ENCODE measurements at places on chromosomes 1 and 21.

- DNase-seq = no peak
Measured at GRCh38 chr1:180215856-180216625, 14.0 kb upstream of the LHX4 start.

DNA sequence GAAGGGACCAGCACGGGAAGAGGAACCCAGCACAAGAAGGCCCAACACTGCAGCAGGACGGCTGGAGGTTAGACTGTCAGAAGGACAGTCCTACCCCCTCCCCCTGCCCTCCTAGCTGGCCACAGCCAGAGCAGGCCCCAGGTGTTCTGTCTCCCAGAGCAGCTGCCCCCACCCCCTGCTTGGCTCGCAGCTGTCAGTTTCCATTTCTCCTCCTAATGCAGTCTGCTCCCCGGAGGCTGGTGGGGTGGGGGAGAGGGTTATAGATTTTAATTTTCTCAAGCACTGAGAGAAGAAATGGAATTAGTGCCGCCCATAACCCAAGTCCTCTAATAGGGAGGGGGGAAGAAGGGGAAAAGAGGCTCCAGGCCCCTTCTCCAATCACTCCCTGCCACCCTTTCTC lies 13.0 kb upstream of the PEAR1 start:
- DNase-seq = no peak

GRCh38 chr1:67005068-67005467 lies 48.9 kb downstream of the SLC35D1 start:
- no peak for DNase-seq

DNA sequence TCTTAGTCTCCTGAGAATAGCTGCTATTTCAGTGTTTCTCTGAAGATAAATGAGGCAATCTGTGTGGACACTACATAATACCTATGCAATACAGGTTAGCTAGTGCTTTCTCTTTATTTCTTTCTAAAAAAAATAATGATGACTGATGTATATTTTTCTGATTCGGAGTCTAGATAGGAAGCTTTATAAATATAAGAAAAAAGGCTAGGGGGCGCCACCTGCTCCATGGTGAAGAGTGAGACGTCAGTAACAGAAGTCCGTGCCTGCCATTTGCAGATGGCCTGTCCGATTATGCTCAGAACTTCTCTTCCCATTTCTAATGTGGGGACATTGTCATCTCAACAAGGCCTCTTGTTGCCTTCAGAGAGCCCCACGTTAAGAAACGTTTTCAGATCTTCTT lies 26.4 kb downstream of the QSOX1 start:
- no peak for DNase-seq

- DNase-seq = no peak
Measured at GRCh38 chr21:39555911-39556590, 56.7 kb upstream of the B3GALT5 start.

DNA sequence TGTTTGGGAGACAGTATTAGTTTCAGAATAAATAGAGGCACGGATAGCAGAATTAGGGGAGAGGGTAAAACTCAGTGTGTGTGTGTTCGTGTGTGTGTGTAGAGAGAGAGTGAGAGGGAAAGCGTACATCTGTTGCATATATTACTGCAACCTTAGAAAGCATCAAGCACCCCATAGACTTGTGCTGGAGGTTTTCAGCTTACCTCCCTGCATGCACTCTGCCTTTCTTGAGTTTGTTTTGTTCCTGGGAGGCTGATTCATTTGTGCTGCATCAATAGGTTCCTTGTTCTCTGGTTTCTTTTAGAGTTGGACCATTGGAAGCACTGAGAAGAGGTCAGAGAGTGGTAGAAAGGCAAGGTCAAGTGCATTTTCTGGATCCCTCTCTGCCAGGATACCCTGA lies 104.4 kb upstream of the KCNK1 start:
- no peak for DNase-seq

- DNase-seq = no peak
Measured at GRCh38 chr1:240508950-240509349, 103.0 kb downstream of the GREM2 start.

DNA sequence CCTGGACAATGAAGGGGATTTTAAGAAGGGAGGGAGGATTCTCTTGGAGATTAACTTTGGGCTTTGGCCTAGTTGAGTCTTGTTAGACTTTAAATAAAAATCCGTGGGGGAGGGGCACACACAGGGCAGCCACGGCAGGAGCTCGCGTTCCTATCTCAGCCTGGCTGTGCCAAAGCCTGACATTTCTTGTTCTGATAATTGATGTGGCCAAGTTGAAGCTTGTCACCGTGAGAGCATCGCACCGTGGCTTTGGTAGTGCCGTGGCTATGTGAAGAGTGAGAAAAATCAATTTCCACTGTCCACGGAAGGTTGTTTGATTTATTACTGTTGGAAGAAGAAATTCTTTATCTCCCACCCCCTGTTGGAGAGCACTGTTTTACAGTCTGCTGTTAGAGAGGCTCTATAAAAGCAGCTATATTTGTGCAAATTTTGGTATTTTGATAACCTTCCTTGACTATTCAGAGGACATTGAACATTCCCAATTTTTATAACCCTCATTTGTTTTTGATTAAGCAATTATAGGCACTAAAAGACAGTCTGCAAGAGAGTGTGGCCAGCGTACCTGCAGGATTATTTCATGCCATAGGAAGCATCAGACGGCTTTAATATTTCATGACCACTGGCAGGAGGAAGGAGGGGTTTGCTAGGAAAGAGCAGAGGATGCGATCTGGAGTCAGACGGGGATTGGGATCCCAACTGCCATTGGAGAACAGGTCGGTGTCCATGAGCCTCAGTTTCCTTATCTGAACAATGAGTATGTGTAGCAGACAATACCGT lies 160.7 kb downstream of the KAZN start:
- no peak for DNase-seq

DNA sequence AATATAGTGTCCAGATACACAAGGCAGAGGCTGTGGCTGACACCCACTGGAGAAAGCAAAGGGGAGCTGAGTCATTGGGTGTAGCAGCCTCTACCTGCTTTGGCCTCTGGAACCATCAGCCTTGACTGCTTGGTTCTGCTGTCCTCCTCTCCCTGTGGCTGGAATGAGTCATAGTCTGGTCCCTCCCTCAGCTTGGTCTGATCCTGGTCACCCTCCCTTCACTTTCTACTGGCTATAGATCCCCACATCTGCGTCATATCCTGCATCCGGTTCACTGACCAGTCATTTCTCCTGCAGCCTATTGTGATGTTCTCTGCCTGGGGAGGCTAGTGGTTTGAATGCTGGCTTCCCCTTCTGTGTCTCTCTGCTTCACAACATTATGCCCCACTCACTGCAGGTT lies 372.8 kb upstream of the DAB1 start:
- DNase-seq = no peak

- no peak for DNase-seq
Measured at GRCh38 chr1:77057994-77058585, 161.1 kb downstream of the PIGK start.

DNA sequence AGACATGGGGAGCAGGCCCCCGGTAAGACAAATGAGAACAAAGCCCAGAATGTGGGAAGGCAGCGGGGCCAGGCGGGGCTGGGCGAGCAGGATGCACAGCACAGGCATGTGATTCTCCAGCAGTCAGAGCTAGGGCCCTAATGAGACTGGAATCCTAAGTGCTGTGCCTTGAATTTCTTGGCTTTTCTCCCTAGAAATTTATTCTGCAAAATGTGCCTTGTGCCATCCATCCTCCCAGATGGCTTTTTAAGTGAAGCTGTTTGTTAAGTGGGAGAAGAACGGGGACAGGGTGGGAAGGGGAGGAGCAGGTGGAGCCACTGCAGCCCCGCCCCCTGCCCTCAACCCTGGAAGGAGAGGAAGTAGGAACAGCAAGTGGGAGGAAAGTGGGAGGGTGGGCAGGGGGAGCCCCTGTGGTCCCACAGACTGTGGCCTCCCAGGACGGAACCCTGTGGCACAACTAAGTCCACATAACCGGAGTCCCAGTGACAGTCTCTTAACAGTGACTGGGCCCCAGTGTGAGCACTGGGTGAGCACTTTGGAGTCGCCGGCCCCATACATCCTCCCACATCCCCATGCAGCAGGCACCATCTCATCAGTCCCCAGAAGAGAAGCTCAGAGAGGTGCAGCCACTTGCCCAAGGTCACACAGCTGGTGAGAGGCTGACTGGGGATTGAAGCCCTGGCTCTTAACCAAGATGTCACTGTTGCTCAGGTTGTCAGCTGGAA lies 216.9 kb downstream of the MATN1 start:
- DNase-seq = no peak

- no peak for DNase-seq
Measured at GRCh38 chr1:223853275-223853674, 7.5 kb upstream of the TP53BP2 start.

DNA sequence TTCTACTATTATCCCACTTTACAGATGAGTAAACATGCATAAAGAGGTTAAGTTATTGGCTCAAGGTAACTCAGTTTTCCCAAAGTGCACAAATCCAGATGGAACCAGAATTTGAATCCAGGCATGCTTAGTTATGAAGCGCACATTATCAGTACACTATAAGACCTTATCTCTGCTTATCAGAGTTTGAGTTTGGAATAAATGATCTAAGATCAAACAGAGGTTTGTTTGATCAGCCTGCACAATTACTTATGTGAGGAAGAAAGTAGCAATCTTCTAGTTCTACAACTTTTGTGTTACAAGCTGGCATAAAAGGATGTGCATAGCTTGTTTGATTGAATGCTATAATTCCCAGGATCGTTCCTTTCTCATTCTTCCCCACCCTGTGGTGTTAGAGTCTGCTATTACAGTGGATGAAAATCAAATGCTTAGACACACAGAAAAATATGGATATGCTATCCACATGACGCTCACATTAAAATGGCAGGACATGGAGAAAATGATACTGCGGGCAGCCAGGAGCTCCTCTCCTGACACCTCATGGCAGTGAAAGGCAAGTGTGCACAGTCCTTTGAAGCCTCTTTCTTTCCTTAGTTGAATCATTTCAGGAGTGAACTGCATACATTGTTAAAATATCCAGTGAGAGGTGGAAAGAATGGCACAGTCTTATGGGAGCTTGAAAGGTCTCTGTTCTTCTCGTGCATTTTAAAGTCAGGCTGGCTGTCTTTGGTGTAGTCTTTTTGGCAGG lies 23.9 kb upstream of the PBX1 start:
- no peak for DNase-seq

GRCh38 chr21:45328198-45329091 lies 40.8 kb upstream of the POFUT2 start:
- no peak for DNase-seq

DNA sequence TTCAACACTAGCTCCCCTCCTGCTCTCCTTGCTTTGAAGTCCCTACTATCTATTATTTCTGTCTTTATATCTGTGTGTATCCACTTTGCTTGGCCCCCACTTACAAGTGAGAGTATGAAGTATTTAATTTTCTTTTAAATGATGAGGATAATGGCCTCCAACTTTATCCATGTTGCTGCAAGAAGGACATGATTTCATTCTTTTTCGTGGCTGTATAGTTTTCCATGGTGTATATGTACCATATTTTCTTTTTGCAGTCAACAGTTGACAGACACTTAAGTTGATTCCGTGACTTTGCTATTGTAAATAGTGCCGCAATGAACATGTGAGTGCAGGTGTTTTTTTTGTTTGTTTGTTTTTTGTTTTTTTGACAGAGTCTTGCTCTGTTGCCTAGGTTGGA lies 365.6 kb downstream of the ZP4 start:
- DNase-seq = no peak

DNA sequence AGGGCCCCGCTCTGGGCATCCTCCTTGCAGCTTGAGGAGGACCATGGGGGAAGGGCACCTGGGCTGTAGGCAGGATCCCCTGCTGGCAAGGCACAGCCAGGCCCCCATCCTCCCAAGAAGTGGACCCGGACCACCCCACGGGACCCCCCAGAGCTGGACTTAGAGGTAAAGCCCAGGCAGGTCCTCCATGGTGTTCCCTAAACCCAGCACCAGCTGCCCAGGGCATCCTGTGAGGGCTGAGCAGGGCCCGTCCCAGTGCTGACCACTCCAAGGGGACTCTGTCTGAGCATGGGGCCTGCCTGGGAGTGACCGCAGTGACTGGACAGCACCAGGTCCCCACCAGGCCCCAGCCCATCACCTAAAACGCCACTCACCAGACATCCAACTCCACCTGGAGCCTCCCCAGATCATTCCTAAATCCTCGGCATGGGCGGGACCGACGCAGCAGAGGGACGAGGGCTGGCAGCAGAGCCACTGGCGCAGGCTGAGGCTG lies 21.3 kb downstream of the COL6A2 start:
- DNase-seq = no peak

- no peak for DNase-seq
Measured at GRCh38 chr1:84206375-84206774, 62.3 kb downstream of the PRKACB start.

DNA sequence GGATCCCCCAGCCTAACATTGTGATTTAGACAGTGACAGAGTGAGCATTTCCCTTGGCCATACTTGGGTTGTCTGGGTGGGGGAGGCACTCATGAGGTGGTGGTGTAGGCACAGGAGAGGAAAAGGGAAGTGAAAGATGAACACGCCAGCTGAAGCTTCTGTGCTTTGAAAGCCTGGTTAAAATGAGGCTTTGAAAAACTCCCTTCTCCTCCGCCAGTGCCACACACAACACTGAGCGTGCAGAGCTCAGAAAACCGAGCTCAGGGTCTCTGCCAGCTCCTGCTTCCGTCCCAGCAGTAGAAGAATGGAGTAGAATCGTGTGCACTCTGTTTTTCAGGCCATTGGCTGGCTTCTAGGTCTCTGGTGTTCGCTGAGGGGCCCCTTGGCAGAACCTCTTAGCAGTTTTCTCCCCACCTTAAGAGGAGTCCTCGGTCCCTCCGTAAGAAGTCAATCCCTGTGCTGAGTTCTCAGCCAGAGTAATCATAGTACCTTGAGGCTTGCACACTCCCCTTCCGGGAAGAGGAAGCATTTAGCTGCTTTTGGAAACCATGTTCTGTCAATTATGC lies 12.9 kb downstream of the PLEKHM2 start:
- no peak for DNase-seq
